ENCODE measurements at places on chromosomes 7 and 10.
A peak's percentile ranks its signal among the peaks of the same experiment; 100 is the strongest.

- no peak for DNase-seq
Observed at GRCh38 chr7:47634273-47634672, 52.4 kb upstream of the TNS3 start.

- no peak for DNase-seq
Observed at GRCh38 chr10:55742487-55742886, 618.6 kb downstream of the ZWINT start.

DNA sequence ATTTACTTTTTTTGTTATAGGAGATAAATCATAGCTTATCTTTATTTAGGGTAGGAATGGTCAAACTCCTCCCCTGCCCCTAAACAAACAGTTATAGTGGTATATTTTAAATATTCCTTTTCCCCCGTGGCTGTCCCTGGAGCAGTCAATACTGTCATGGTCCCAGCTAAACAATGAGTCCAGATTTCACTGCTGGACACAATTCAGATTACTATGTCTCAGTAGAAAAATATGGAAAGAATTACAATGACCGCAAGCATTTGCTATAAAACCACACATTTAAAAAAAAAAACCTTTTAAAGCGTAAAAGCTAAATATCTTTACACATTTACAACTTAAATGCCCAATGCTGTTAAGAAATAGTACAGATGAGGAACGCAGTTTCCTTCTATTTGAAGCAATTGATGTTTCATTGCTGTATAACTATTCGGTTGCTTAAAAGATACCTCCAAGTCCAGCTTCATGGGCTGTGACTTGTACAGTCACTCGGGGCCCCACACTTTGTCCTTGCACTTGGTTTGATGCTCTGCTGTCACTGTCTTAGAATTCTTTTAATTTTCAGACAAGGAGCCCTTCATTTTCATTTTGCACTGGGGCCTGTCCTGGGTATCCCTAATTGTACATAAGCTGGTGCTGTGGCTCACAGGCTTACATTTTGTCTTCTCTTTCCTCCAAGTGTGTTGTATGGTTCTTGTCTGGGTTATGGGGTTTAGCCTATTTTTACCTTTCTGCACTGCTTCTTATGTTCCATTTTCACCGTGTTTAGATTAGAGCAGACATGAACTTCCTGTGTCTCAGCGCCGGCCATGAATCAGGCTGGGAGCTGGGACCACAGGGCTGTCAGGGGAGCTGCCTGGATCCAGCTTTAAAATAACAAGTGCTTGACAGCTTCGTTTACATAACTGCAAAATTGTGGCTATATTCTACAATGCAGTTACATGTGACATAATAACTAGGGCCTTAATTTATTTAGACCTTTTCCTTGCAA is 530.2 kb upstream of the FZD8 start:
- peak; percentile 75 for DNase-seq

- DNase-seq = no peak
Observed at GRCh38 chr7:65390588-65390987, 16.9 kb downstream of the ZNF92 start.

GRCh38 chr7:130683026-130683425 is 3.3 kb downstream of the TSGA13 start:
- DNase-seq = no peak

DNA sequence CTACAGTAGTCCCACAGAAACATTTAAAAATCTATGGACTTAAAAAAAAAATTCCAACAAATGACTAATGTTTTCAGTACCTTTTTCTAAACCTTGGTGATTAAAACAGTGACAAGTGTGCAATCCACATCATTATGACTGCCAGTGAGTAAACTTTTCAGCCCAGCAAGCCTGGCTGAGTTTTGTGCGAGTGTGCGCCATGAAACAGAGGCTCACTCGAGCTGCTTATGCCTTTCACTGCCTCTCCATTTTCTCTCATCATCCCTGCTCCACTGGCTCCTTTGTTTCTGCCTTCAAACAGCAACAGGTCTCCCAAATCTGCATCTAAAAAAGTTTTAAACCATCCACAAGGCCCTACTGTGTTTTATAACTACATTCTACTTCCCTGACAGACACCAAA is 105.8 kb downstream of the USP6NL start:
- no peak for DNase-seq

DNA sequence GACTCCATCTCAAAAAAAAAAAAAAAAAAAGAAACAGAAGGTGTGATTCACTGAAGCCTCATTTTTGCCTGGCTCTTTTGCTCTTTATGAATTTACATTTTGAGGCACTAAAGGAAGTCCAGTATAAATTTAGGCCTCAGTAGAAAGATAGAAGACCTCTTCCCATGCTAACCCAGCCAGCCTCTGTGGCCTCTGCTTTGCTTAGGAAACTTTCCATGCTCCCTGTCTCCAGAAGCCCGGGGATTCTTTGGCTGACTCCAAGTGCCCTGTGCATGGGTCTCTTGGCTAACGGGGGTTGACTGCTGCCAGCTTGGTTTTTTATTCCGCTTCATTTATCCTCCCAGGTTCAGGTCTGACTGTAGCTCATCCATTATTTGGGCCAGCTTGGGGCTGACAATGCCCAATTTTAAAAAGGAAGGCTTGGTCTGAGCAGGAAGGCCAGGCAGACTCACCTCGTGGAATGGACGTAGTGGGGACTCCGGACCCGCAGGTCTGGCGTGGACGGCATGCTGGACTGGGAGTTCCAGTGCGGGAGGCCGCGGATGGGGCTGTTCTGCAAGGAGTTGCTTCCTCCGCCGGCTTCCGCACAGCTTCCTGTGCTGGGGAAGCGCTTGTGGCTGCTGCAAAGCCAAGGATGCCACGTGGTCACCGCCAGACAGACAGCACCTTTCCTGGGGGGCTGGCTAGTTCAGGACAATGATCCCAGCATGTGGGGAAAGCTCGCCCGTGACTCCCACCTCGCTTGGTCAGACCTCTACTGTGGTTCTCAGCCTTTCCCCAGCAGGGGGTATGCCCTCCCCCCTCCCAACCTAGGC is 72.3 kb downstream of the PRPF18 start:
- peak; percentile 73 for DNase-seq

- no peak for DNase-seq
Observed at GRCh38 chr10:31207636-31208035, 111.4 kb upstream of the ZEB1 start.

DNA sequence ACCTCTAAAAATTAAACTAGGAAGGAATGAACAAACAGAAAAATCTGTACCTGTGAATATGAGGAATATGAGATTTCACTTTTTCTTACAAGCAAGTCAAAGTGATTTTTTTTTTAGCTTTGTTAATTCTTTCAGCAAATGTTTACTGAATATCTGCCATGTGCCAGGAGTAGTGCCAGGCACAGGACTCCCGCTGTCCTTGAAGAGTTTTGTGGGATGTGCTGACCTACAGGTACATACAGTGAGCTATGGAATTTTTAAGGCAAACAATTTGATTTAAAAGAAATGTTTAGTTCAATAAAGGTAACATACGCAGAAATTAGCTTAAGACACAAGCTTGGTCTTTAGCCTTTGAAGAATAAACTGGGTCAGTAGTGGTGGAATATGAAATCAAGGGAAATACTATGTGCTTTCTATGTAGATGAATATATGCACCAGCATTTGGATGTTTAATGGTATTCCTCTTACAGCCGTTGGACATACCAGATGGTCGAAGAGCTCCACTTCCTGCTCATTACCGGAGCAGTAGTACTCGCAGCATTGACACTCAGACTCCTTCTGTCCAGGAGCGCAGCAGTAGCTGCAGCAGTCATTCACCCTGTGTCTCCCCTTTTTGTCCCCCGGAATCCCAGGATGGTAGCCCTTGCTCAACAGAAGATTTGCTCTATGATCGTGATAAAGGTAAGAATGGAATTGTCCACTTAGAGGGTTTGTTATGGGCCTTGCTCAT is 102.0 kb downstream of the GLCCI1 start:
- DNase-seq = no peak
